Astrocyte (in vitro differentiated cells and primary cell): ENCODE measurements at places on chromosomes 7 and 10.
A peak's percentile ranks its signal among the peaks of the same experiment; 100 is the strongest.

DNA sequence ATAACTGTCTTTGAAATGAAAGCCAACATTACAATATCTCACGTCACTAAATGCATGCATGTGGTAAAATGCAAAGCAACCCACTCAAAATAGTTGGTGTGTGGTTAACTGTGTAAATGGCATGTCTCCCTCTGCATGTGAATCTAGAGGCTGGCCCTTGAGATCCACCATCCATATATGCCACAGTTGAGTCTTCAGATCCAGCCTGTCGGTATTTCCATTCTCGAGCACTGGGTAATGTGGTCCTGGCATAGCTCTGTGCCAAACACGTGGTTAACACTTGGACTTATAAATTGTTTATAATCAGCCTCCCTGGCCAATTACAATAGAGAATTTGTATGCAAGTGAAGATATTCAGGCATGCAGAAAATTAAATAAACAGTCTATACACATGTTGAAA is 90.3 kb downstream of the LYZL1 start:
- no peak for DNase-seq

DNA sequence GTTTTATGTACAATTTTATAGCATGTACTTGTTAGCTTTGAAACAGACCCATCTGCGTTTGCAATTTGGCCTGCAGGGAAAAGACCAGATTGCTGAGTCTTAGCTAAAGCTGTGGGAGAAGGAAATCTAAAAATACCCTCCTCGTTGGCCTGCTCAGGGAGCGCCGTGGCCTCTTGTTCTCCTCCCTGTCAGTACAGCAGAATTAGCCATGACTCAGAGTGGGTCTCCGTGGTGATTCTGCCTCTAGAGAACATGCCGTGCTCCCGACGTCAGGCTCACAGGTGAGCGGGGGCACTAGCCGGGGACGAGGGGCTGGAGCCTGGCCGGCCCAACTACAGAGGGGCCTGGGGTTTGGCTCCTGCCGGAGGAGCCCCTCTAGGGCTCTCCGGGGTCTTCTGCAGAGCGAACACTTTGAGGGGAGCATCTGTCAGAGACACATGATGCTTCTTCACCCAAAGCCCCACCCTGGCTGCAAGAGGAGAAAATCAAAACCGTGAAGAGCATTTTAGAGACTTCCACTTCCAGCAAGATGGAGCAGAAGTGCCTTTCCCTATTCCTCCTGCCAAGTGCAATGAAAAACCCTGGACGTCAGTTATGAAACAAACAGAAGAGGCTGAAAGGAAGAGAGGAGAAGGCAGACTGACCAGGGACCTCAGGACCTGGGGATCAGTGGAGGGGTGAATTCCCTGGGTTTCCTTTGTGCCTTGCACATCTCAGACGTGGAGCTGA is 98.9 kb downstream of the LHPP start:
- peak; percentile 41 for DNase-seq

DNA sequence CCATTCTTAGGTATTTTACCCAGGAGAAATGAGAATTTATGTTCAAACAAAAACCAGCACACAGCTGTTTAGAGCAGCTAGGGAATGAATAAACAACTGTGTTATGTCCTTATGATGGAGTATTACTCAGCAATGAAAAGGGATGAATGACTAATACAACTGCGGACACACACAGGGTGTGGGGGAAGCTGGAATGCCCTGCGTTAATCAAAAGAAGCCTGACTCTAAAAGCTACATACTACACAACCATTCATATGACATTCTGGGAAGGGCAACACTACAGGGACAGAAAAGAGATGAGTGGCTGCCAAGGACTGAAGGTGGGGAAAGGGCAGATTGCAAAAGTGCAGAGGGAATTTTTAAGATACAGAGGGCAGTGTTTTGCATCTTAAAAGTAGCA is 64.0 kb downstream of the DLG5 start:
- no peak for DNase-seq

- no peak for DNase-seq
Measured at GRCh38 chr7:152756116-152756515, 3.4 kb upstream of the ACTR3B start.

DNA sequence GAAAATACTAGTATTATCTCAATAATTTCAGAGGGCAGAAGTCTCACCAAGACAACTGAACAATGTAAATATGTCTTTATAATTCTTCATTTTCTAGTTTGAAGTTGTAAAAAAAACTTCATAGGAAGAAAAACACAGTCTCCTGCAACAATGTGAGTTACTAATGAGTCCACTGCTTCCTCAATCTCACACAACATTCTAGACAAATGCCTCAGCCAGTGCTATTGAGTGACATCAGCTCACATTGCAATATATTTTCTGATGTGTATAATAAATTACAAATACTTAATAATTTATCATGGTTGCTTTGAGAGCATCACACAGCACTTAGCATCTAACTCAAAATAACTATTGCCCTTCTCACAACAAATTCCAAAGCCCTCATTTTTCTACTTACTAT is 321.2 kb downstream of the GRM8 start:
- no peak for DNase-seq
